ENCODE measurements at places on chromosomes 3 and 15.

- H3K27me3 ChIP-seq = no peaks in the 10 kb centered on the region
- no peaks in the 10 kb centered on the region for H3K4me1 ChIP-seq
- no peak for DNase-seq
- H3K36me3 ChIP-seq = no peaks in the 10 kb centered on the region
Measured at GRCh38 chr3:97264180-97264579, 449.8 kb downstream of the EPHA6 start.

- no peak for DNase-seq
- H3K27ac ChIP-seq = no peak overlapping the region
- no peak overlapping the region for H3K4me3 ChIP-seq
- no peaks in the 10 kb centered on the region for H3K27me3 ChIP-seq
Measured at GRCh38 chr3:107970993-107971580, 119.7 kb downstream of the CD47 start.

GRCh38 chr3:166052440-166052839 is 215.2 kb upstream of the BCHE start:
- H3K27ac ChIP-seq = no peak overlapping the region
- H3K4me1 ChIP-seq = no peaks in the 10 kb centered on the region
- no peak for DNase-seq

- H3K36me3 ChIP-seq = no peaks in the 10 kb centered on the region
- H3K4me3 ChIP-seq = no peak overlapping the region
- no peak for DNase-seq
- H3K27ac ChIP-seq = no peak overlapping the region
- no peaks in the 10 kb centered on the region for H3K27me3 ChIP-seq
Measured at GRCh38 chr15:81789403-81789802, 256.4 kb downstream of the MEX3B start.

GRCh38 chr15:82643992-82644391 is 3.2 kb downstream of the CPEB1 start:
- H3K27ac ChIP-seq = no peak overlapping the region
- no peaks in the 10 kb centered on the region for H3K36me3 ChIP-seq
- peaks cover 35% of the 10 kb centered on the region for H3K27me3 ChIP-seq
- no peak overlapping the region for H3K4me3 ChIP-seq
- H3K4me1 ChIP-seq = peaks cover 17% of the 10 kb centered on the region

DNA sequence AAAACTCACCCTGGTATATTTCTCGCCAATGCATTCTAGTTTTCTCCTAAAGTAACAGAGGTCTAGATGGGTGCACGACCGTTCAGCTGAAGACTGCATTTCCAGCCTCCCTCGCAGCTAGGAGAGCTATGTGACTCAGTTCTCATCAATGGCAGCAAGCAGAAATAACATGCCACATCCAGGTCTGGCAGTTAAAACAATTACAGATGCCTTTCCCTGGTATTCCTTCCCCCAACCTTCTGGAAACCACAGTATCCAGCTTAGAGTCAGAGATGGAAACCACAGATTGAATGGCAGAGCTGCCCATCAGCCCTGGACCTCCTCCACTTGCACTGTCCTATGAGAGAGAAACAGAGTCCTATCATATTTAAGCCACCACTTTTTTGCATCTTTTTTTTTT is 4.8 kb downstream of the HAPLN3 start:
- no peak for DNase-seq
- peaks cover 13% of the 10 kb centered on the region for H3K27me3 ChIP-seq
- H3K4me1 ChIP-seq = no peaks in the 10 kb centered on the region
- H3K27ac ChIP-seq = no peak overlapping the region
- H3K4me3 ChIP-seq = no peak overlapping the region

DNA sequence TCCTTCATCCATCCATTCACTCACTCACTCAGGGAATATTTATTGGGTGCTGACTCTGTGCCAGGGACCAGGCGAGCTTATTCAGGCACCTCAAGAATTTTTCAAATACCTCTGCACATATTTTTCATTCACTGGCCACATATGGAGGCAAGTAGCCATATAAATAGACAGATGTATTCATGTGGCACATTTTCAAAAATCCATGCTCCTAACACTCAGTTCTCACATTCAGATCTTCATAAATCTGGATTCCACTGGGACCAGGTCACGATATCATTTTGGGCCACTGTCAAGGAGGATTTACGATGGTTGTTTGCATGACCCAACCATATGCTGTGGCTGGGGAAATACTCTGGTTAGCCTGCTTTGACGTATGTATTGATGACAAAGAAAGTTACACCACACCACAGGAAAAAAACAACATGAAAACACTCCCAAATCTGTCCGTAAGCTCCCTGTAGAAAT is 241.8 kb upstream of the LRTM1 start:
- no peak overlapping the region for H3K4me3 ChIP-seq
- no peak overlapping the region for H3K27ac ChIP-seq

GRCh38 chr3:175121225-175121624 is 262.1 kb downstream of the NAALADL2 start:
- no peaks in the 10 kb centered on the region for H3K27me3 ChIP-seq
- H3K27ac ChIP-seq = no peak overlapping the region
- H3K4me3 ChIP-seq = no peak overlapping the region
- no peak for DNase-seq

GRCh38 chr3:191397771-191398170 is 63.2 kb upstream of the PYDC2 start:
- no peak overlapping the region for H3K4me3 ChIP-seq
- H3K36me3 ChIP-seq = peaks cover 28% of the 10 kb centered on the region
- H3K27me3 ChIP-seq = no peaks in the 10 kb centered on the region

- DNase-seq = no peak
- H3K27me3 ChIP-seq = no peaks in the 10 kb centered on the region
- peaks cover 17% of the 10 kb centered on the region for H3K4me1 ChIP-seq
- H3K36me3 ChIP-seq = no peaks in the 10 kb centered on the region
Measured at GRCh38 chr15:50883903-50884302, 24.6 kb upstream of the AP4E1 start.

- H3K4me3 ChIP-seq = no peak overlapping the region
- no peaks in the 10 kb centered on the region for H3K36me3 ChIP-seq
- peaks cover 19% of the 10 kb centered on the region for H3K4me1 ChIP-seq
Measured at GRCh38 chr15:99029341-99030144, 22.0 kb upstream of the PGPEP1L start.

GRCh38 chr3:138914870-138915502 is 32.0 kb downstream of the FOXL2 start:
- no peaks in the 10 kb centered on the region for H3K36me3 ChIP-seq
- H3K27ac ChIP-seq = peak overlapping the region; percentile 95
- DNase-seq = no peak
- peaks cover 4% of the 10 kb centered on the region for H3K4me1 ChIP-seq
- no peaks in the 10 kb centered on the region for H3K27me3 ChIP-seq
- peak overlapping the region; percentile 90 for H3K4me3 ChIP-seq

GRCh38 chr15:38576261-38576660 is 11.6 kb upstream of the RASGRP1 start:
- no peaks in the 10 kb centered on the region for H3K36me3 ChIP-seq
- no peaks in the 10 kb centered on the region for H3K27me3 ChIP-seq
- H3K27ac ChIP-seq = no peak overlapping the region
- DNase-seq = no peak

DNA sequence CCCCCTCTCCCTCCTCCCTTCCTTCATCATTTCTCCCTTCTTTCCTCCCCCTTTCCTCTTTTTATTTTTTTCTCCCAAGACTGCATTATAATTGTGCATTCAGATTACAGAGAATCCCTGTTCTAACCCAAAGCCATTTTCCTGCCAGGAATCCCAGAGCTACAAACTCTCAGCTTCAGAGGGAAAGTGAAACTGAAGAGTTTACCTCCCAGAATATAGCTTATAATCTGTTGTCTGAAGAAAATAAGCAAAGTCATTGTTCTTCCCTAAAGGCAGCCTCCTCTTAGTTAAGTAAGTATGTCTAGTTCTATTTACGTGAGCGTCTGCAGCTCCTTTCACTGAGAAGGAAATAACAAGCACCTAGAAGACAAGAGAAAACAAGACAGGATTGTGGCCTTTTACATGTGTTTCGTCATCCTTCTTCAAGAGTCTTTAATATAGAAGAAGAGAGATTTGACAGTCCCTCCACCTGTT is 97.2 kb downstream of the CHST2 start:
- no peaks in the 10 kb centered on the region for H3K4me1 ChIP-seq
- H3K27me3 ChIP-seq = no peaks in the 10 kb centered on the region
- no peak overlapping the region for H3K4me3 ChIP-seq
- no peak for DNase-seq
- H3K36me3 ChIP-seq = no peaks in the 10 kb centered on the region
- no peak overlapping the region for H3K27ac ChIP-seq

- no peaks in the 10 kb centered on the region for H3K27me3 ChIP-seq
- H3K4me3 ChIP-seq = no peak overlapping the region
- DNase-seq = no peak
- peaks cover 55% of the 10 kb centered on the region for H3K36me3 ChIP-seq
- H3K27ac ChIP-seq = no peak overlapping the region
- no peaks in the 10 kb centered on the region for H3K4me1 ChIP-seq
Measured at GRCh38 chr15:85097250-85097649, 115.6 kb downstream of the PDE8A start.

DNA sequence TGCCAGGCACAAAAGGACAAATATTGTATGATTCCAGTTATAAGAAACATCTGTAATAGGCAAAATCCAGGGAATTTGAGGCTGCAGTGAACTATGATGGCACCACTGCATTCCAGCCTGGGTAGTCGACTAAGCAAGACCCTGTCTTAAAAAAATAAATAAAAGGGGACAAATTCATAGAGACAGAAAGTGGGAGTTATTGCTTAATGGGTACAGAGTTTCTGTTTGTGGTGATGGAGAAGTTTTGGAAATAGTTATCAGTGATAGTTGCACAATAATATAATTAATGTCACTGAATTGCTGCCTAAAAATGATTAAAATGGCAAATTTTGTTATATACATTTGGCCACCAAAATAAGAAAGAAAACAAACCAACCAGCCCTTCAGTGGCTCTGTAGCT is 27.6 kb upstream of the CNBP start:
- peak overlapping the region; percentile 16 for H3K4me3 ChIP-seq
- peak overlapping the region; percentile 74 for H3K27ac ChIP-seq
- H3K4me1 ChIP-seq = peaks cover 21% of the 10 kb centered on the region
- H3K36me3 ChIP-seq = no peaks in the 10 kb centered on the region

DNA sequence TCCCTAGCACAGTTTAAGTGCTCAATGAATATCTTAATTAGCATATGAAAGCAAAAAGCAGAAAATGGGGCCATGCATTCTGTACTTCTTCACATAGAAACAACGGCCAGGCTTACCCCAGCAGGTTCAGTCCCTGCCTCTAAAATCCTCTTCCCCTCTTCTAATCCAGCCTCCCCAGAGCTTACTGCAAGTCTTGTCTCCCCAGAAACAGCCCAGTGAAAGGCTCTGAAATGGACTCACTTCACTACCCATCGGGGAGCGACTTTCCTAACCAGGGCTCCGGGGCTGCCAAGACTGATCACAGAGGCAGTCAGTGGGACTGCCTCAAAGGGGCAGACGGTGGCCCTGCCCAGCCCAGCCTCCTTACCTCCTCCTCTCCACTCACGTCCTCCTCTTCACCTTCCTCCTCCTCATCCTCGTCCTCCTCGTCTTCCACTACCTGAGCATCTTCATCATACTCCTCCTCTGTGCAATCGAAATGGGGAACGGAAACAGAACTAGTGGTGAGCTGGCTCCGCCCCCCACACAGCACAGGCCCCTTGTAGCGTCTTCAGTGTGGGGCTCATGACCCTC is 38.0 kb downstream of the ANP32A start:
- no peaks in the 10 kb centered on the region for H3K27me3 ChIP-seq
- no peaks in the 10 kb centered on the region for H3K4me1 ChIP-seq
- H3K4me3 ChIP-seq = no peak overlapping the region
- no peak overlapping the region for H3K27ac ChIP-seq
- peaks cover 54% of the 10 kb centered on the region for H3K36me3 ChIP-seq

GRCh38 chr3:63325386-63325785 is 47.3 kb downstream of the SYNPR start:
- no peak overlapping the region for H3K4me3 ChIP-seq
- no peak for DNase-seq
- H3K27ac ChIP-seq = no peak overlapping the region
- no peaks in the 10 kb centered on the region for H3K4me1 ChIP-seq

- no peak overlapping the region for H3K4me3 ChIP-seq
- H3K4me1 ChIP-seq = no peaks in the 10 kb centered on the region
- DNase-seq = no peak
Measured at GRCh38 chr3:186247821-186248814, 113.9 kb downstream of the DGKG start.

DNA sequence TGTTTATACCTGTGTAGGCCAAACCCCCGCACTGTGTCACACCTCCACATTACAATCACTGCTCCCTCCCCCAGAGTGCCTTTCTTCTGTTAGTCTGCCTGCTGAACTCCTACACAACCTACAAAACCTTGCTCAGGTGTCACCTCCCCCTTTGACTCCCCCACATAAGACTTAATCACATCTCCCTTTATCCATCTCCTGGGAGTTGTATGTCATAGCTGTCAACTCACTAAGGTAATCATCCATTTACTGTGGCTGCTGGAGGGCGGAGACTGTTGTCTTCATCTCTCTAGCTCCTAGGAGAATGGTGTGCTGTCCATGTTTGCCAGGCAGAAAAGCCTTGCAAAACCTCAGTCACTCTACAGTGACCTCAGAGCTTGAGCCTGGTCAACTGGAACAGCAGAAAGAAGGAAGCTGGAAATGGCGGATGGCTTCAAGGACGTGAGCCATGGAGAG is 43.8 kb downstream of the ZNF710 start:
- no peak overlapping the region for H3K27ac ChIP-seq
- H3K4me3 ChIP-seq = no peak overlapping the region
- H3K4me1 ChIP-seq = peaks cover 34% of the 10 kb centered on the region
- H3K36me3 ChIP-seq = no peaks in the 10 kb centered on the region

DNA sequence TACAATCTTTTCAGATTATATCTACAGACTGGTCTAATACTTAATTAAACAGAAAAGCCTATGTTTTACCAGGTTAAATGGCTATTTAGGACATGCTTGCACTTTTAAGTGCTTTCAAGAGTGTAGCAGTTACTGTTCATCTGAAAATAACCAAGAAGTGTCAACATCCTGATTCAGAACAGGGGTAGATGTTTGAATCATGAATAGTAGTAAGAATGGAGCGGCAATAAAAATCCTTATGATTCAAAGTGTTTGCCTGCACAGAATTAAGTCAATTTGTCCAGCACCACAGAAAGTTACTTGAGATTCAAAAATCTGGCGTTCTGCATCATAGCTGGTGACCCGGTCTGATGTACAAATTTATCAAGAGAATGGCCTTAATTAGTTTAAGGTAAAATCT is 48.3 kb downstream of the GREM1 start:
- no peaks in the 10 kb centered on the region for H3K27me3 ChIP-seq
- no peak for DNase-seq
- H3K36me3 ChIP-seq = no peaks in the 10 kb centered on the region
- H3K4me1 ChIP-seq = no peaks in the 10 kb centered on the region

- peak; percentile 20 for DNase-seq
- peaks cover 9% of the 10 kb centered on the region for H3K27me3 ChIP-seq
- H3K4me1 ChIP-seq = no peaks in the 10 kb centered on the region
- peak within 1 kb of the TSS; percentile 62 for H3K4me3 ChIP-seq
- H3K27ac ChIP-seq = no peak within 1 kb of the TSS
- H3K36me3 ChIP-seq = no peaks in the 10 kb centered on the region
Measured at GRCh38 chr15:64911311-64912186, at the start of gene ANKDD1A. Gene ANKDD1A (plus strand): TSS chr15:64911902. CDS start chr15:64911931, 29 bp downstream.

- no peaks in the 10 kb centered on the region for H3K36me3 ChIP-seq
- DNase-seq = no peak
- H3K27me3 ChIP-seq = no peaks in the 10 kb centered on the region
- H3K4me1 ChIP-seq = no peaks in the 10 kb centered on the region
Measured at GRCh38 chr15:98827217-98827616, 178.9 kb downstream of the IGF1R start.

Measured in gastrocnemius medialis (tissue), 4 donors.